Right ventricle myocardium superior (tissue), 1 donor: ENCODE measurements at places on chromosomes 2 and 18.
A peak's percentile ranks its signal among the peaks of the same experiment; 100 is the strongest.

GRCh38 chr2:56084111-56084901 lies 99.5 kb upstream of the CCDC85A start:
- DNase-seq: no peak

GRCh38 chr2:204566439-204566838 lies 21.2 kb downstream of the PARD3B start:
- DNase-seq: no peak

GRCh38 chr18:6868033-6868432 lies 138.5 kb downstream of the ARHGAP28 start:
- DNase-seq: no peak

- DNase-seq: no peak
Measured at GRCh38 chr2:8872821-8873432, 35.5 kb upstream of the KIDINS220 start.

DNA sequence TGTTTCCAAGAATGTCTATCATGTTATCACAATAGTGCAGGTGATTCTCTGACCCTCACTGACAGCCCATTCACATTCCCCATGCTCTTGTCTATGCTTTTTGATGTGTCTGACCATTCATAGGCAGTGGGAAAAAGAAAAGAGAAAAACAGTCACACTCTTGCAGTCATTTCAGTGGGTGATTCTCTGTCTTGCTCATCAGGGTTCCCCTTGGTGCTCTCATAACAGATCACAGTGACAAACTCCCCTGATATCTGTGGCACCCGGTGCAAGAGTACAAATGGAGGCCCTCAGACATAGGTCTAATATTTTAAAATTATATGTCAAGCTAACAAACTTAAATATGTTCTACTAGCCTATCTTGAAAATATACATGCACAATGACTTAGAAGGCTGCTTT lies 72.7 kb upstream of the PPP1CB start:
- no peak for DNase-seq

DNA sequence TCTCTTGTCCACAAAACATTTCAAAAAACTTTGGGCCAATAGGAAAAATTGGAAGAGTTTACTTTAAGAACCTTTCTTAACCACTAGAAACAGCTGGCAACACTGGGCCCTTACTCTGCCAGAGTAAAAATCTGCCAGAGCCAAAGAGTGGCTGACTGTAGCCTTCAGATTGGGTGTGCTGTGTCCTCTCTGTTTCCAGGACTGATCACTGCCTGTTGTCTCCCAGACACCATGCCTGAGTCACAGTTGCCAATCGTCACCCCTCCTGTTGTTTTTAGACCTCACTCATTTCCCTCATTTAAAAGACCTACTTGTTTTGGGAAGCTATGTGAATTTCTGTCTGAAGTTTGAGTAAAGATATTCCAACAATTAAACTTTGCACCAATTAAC lies 159.1 kb downstream of the PPP1R1C start:
- peak; percentile 62 for DNase-seq

DNA sequence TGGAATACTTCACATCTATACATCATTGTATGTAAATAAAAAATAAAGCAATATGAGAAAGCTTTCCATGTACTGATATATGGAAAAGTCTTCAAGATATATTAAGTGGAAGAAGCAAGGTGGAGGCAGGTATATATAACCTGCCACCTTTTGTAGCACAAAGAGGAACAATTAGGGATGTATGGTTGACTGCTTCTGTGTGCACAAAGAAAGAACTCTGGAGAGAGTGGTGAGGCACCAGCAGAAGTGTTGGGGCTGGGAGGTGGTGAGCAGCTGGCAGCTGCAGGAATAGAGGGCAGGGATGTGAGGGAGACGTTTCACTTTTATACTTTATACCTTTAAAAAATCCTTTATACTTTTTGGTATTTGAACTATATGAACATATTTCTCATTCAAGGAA lies 26.1 kb downstream of the KIF5C start:
- DNase-seq: no peak
